Transverse colon (tissue), 4 donors: ENCODE measurements at places on chromosomes 13 and 19. TPM values are rescaled to one million over a fixed set of nuclear protein-coding genes. Genes with fewer than 3 reads are reported as not detected.

The PLK5 gene
- not detected for total RNA-seq

The HSPB6 gene
- total RNA-seq, result 22.3 TPM

The PNMA8C gene
- total RNA-seq, result not detected

DNA sequence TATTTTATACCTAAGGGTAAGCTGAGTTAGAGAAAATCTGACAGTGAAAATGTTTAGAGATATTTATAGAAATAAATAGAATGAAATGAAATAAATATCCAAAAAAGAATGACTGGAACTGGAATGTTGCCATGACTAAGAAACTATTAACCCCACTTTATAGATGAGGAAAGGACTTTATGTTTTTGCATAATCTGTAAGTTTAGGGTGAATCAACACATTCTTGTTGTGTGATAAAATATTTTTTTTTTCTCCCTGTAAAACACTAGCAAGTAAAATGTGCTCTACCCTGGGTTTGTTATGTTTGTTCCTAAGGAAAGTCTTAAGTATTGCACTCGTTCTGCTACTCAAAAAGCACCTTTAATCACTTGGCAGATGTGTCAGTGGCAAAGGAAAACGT is 83.8 kb upstream of the KL start:
- no peak for DNase-seq

DNA sequence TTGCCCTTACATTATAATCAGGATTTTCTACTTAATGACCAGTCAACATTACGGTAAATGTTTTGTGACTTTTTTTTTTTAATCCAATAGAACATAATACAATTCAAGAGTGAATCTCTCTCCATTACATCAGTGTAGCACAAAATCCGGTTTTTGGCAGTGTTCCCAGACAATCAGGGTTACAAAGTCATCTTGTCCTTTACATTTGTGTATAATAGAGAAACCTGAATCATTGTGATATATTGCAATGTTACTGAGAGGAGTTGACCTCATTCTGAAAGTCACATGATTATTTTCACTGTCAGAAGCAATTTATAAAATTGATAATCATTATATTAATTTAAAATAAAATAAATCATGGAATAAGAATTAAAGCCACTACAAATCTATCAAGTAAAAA is 1346.0 kb upstream of the SPRY2 start:
- no peak for DNase-seq

GRCh38 chr13:111993691-111994090 is 73.3 kb upstream of the SOX1 start:
- no peak for DNase-seq
